ENCODE measurements at places on chromosomes 2 and 18. TPM values are rescaled to one million over a fixed set of nuclear protein-coding genes. Genes with fewer than 3 reads are reported as not detected.

The SERPINB3 gene
- total RNA-seq: not detected

The SLC5A7 gene
- 2.1 TPM for total RNA-seq

- peaks cover 9% of the 10 kb centered on the region for H3K4me1 ChIP-seq
- peak; percentile 90 for DNase-seq
- H3K27me3 ChIP-seq: no peaks in the 10 kb centered on the region
- no peak overlapping the region for H3K4me3 ChIP-seq
- H3K36me3 ChIP-seq: no peaks in the 10 kb centered on the region
Measured at GRCh38 chr2:174778085-174778981, 14.1 kb upstream of the CHRNA1 start.

The SERPINB8 gene
- total RNA-seq: 5.7 TPM

DNA sequence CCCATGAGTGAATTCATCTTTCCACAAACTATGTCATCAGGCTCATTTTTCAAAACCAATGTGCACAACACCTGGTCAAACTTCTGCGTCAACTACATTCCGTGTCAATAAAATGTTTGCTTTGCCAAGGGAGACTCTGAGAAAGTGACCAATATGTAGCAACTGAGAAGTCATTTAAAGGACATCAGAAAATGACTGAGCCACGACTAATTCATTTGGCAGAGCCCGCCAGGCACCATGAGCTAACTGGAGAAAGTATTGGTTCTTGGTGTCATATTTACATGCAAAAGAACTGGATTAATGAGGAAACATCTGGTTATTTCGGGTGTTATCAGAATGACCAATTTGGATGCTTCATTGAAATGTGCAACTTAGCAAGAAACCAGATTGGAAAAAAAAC lies 7.2 kb downstream of the RND3 start:
- H3K36me3 ChIP-seq: peaks cover 15% of the 10 kb centered on the region
- no peak overlapping the region for H3K4me3 ChIP-seq
- peaks cover 78% of the 10 kb centered on the region for H3K4me1 ChIP-seq

The MGAT5 gene
- total RNA-seq: 48.0 TPM

DNA sequence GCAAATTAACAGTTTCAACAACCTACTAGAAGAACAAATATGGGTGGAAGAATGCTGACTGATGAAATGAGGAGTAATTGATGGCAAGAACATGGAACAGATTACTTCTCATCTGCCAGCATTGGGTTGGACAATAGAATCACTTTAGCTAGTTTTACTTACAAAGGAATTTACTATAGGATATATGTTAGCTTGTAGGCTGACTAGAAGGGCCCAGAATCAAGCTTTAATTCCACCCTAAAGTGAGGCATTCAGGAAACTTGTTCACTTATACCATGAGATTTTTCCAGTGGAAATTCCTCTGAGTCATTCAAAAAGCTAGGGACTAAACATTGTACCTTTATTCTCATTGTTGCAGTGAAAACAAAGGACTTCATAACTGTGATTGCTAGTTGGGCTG lies 5.0 kb upstream of the ZSWIM2 start:
- H3K4me1 ChIP-seq: peaks cover 5% of the 10 kb centered on the region
- H3K36me3 ChIP-seq: no peaks in the 10 kb centered on the region
- no peak overlapping the region for H3K27ac ChIP-seq
- no peak for DNase-seq
- H3K4me3 ChIP-seq: no peak overlapping the region
- H3K27me3 ChIP-seq: no peaks in the 10 kb centered on the region

- no peak overlapping the region for H3K4me3 ChIP-seq
- no peak for DNase-seq
- H3K27ac ChIP-seq: no peak overlapping the region
- no peaks in the 10 kb centered on the region for H3K36me3 ChIP-seq
- peaks cover 7% of the 10 kb centered on the region for H3K4me1 ChIP-seq
- H3K27me3 ChIP-seq: no peaks in the 10 kb centered on the region
Measured at GRCh38 chr2:171316220-171316619, 117.6 kb downstream of the METTL8 start.

The ATP6V1B1 gene
- total RNA-seq: 1.4 TPM

GRCh38 chr2:207459990-207460757 lies 69.6 kb upstream of the CREB1 start:
- no peak overlapping the region for H3K27ac ChIP-seq
- H3K27me3 ChIP-seq: no peaks in the 10 kb centered on the region
- H3K4me1 ChIP-seq: no peaks in the 10 kb centered on the region
- DNase-seq: no peak

GRCh38 chr2:55707751-55708150 lies 14.1 kb upstream of the PNPT1 start:
- no peaks in the 10 kb centered on the region for H3K36me3 ChIP-seq
- no peaks in the 10 kb centered on the region for H3K27me3 ChIP-seq
- no peak overlapping the region for H3K27ac ChIP-seq
- H3K4me1 ChIP-seq: no peaks in the 10 kb centered on the region
- H3K4me3 ChIP-seq: no peak overlapping the region
- no peak for DNase-seq

- no peaks in the 10 kb centered on the region for H3K4me1 ChIP-seq
- H3K27ac ChIP-seq: no peak overlapping the region
- H3K36me3 ChIP-seq: no peaks in the 10 kb centered on the region
- H3K4me3 ChIP-seq: no peak overlapping the region
- H3K27me3 ChIP-seq: no peaks in the 10 kb centered on the region
Measured at GRCh38 chr2:25105336-25106085, 62.9 kb downstream of the POMC start.

The OSBPL6 gene
- 12.2 TPM for total RNA-seq

The MSH2 gene
- 12.9 TPM for total RNA-seq

GRCh38 chr18:48994044-48994651 lies 43.4 kb upstream of the SMAD7 start:
- no peaks in the 10 kb centered on the region for H3K36me3 ChIP-seq
- H3K4me3 ChIP-seq: no peak overlapping the region
- peak; percentile 81 for DNase-seq
- peak overlapping the region; percentile 48 for H3K27ac ChIP-seq

The ORC4 gene
- 32.4 TPM for total RNA-seq

The CCDC142 gene
- total RNA-seq: 17.8 TPM

Data from lung (tissue), 17 donors.